ENCODE measurements at places on chromosomes 1 and 21. TPM values are rescaled to one million over a fixed set of nuclear protein-coding genes. Genes with fewer than 3 reads are reported as not detected.

GRCh38 chr1:40781608-40781971, 2.0 kb upstream of the KCNQ4 start:
- no peak overlapping the region for H3K27ac ChIP-seq
- H3K36me3 ChIP-seq, result no peaks in the 10 kb centered on the region
- H3K4me1 ChIP-seq, result peaks cover 12% of the 10 kb centered on the region
- H3K27me3 ChIP-seq, result no peaks in the 10 kb centered on the region

DNA sequence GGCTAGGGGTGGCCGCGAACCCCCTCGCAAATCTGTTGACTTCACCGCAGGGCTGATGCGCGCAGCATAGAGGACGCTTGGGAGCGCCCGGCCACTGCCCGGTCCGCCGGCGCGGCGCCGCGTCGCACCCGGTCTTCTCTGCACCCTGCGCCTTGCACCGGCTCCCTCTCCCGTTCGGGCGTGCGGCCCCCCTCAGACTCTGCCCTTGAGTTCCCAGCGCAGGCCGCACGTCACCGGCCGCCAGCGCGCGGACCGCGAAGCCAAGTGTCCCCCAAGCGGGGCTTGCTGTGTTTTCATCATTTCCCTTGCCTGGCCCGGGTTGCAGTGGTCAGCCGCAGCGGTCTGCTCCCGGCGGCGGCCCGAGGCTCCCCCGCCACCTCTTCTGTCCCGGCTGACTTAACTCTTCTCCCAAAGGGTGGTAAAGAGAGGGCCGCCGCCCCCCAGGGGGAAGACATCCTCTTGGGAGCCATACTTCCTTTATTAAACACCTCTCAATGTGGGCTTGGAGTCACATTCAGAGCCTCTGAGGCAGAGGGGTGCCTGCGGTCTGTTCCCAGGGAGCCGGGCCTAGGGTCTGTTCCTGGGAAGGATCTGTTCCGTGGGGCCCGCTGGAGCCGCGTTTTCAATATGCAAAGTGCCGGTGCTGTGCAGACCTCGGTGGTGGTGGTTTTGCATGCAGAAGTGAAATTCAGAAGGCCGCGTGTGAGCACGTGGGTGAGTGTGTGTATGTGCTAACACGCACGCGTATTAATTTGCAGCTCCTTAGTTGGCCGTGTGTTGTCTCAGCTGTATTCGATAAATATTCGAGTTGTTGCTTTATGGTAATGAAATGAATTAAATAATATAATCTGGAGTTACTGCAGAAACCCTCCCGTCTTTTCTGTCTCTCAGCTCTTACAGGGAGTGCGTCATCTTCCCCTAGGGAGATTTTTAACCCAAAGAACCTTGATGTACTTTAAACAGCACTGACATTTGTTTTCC, 17.6 kb downstream of the PBX1 start:
- H3K4me3 ChIP-seq, result no peak overlapping the region
- no peak overlapping the region for H3K27ac ChIP-seq
- H3K36me3 ChIP-seq, result no peaks in the 10 kb centered on the region
- DNase-seq, result no peak
- H3K4me1 ChIP-seq, result peaks cover 30% of the 10 kb centered on the region
- H3K27me3 ChIP-seq, result no peaks in the 10 kb centered on the region

The RNU1-4 gene
- 15,479 TPM for total RNA-seq

GRCh38 chr1:23977187-23977853, 2.8 kb downstream of the SRSF10 start:
- H3K27ac ChIP-seq, result no peak overlapping the region
- H3K27me3 ChIP-seq, result no peaks in the 10 kb centered on the region
- DNase-seq, result no peak

The IGFN1 gene
- 23.1 TPM for total RNA-seq

- H3K27me3 ChIP-seq, result no peaks in the 10 kb centered on the region
- no peak overlapping the region for H3K27ac ChIP-seq
- H3K4me1 ChIP-seq, result peaks cover 76% of the 10 kb centered on the region
- H3K36me3 ChIP-seq, result no peaks in the 10 kb centered on the region
Measured at GRCh38 chr1:164704954-164705353, 146.0 kb downstream of the PBX1 start.
